ENCODE measurements at places on chromosomes 2 and 18.

DNA sequence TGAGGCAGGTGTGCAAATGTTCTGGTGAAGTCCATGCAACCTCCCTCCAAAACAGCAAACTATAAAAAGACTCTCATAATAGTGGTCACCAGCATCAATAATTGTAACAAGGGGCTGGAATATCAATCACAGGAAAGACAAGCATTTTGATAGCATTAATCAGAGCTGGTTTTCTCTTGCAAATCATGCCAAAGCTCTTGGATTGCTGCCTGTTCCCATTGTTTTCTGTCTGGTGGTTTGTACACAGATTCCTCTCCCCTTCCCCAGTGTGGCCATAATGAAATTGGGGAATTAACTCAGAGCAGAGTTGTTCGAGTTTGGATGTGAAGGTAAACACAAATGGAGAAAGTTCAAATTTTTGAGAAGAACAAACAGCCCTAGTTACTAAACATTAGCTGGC is 134.2 kb downstream of the CDCA7 start:
- no peak for DNase-seq

GRCh38 chr2:233919319-233919718 is 2.1 kb downstream of the TRPM8 start:
- DNase-seq = no peak

DNA sequence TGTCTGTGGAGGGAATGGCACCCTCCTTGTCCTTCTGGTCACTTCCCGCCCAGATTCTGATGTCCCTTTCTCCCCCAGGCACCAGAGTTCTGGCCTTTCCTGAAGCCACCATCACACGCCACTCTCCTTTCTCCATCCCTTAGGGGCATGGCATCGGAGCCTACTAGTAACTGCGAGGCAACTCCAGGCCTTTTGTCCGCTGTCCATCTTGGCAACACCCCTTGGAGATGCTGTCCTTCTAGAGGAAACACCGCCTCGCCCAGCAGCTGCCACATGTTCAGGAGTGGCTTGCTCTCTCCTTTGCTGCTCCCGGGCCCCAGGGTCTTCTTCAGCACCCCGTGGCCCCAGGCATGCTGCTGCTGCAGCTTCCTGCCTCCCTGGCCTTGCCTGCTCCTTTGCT is 267.0 kb downstream of the SRBD1 start:
- no peak for DNase-seq

DNA sequence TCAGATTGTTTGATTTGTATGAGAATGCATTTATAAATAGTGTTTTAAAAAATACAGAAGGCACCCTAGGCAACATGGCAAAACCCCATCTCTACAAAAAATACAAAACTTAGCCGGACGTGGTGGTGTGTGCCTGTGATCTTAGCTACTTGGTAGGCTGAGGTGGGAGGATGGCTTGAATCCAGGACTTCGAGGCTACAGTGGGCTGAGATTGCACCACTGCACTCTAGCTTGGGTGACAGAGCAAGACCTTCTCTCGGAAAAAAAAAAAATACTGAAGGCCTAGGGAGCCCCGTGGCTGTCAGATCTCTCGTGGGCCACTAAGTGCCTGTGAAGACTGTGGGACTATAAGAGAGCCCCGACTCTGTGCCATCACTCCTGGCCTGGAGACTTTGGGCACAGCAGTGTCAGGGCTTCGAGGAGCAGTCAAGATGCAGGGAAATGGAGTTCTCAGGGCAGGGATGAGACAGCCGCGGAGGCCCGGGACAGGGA is 40.5 kb downstream of the MYO7B start:
- DNase-seq = no peak

GRCh38 chr18:66495844-66496243 is 108.0 kb downstream of the CDH19 start:
- DNase-seq = peak; percentile 76

DNA sequence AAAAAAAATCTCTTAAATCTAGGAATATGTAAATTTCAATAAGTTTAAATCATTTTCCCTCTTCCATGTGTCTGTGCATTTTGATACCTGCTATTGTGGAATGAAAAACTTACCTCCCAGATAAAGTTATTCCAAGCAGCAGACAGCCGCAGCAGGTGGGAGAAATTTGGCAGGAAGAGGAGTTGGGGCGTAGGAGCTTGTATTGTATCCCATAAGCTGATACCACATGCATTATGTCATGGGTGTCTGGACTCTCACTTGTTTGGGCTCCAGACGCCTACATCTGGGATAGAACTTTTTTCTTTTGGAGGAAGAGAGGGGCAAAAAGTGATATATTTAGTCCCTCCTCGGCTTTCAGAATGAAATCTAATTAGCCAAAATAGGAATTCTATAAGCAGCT is 59.3 kb upstream of the TCF4 start:
- no peak for DNase-seq

Data from cardiac septum (tissue), 1 donor.